ENCODE measurements at places on chromosomes 4 and X.

GRCh38 chr4:125739760-125740159 is 425.0 kb downstream of the FAT4 start:
- DNase-seq = no peak

- DNase-seq = peak; percentile 81
Observed at GRCh38 chr4:118835571-118836300, at the start of gene SEC24D. Gene SEC24D, minus strand, starts transcription at chr4:118836126. Its CDS starts 2,430 bp downstream, at chr4:118833696.

- DNase-seq = no peak
Observed at GRCh38 chrX:19674041-19674789, 158.9 kb upstream of the MAP3K15 start.

- DNase-seq = no peak
Observed at GRCh38 chrX:149720021-149720689, 8.3 kb downstream of the MAGEA11 start.

DNA sequence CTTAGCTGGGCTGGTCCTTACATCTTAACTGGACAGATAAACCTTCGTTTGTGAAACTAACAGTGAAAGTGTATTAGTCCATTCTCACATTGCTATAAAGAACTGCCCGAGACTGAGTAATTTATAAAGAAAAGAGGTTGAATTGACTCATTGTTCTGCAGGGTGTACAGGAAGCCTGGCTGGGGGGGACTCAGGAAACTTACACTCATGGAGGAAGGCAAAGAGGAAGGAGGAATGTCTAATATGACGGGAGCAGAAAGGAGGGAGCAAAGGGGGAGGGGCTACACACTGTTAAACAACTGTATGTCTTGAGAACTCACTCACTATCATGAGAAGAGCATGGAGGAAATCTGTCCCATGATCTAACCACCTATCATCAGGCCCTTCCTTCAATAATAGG is 1566.5 kb upstream of the PCDH7 start:
- no peak for DNase-seq

- DNase-seq = no peak
Observed at GRCh38 chrX:154373340-154374306, 811 bp downstream of the FLNA start.

DNA sequence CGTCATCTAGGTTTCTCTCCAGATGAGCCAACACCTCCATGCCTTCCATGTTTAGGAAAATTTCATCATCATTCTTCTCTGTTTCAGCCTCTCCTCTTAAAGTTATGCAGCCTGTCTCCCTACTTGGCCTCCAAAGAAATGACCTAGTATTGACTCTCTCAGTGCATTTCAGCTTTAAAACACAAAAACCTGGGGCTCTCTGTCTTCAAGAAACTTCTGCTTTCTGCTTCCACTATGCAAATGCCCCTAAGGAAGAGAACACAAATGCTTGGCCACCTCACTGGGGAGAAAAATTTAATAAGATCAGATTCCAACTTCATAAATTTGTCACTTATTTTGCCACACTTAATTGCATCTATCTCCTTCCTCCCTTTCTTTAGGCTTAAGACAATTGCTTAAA is 93.3 kb downstream of the GPRIN3 start:
- no peak for DNase-seq

GRCh38 chr4:168864821-168865541 is 145.1 kb downstream of the CBR4 start:
- DNase-seq = no peak

- no peak for DNase-seq
Observed at GRCh38 chrX:26160301-26160700, at the start of gene MAGEB6B. Gene MAGEB6B, plus strand, starts transcription at chrX:26160601. Its CDS starts 0 bp downstream, at chrX:26160601.

- no peak for DNase-seq
Observed at GRCh38 chrX:20217906-20218305, 48.8 kb downstream of the RPS6KA3 start.

DNA sequence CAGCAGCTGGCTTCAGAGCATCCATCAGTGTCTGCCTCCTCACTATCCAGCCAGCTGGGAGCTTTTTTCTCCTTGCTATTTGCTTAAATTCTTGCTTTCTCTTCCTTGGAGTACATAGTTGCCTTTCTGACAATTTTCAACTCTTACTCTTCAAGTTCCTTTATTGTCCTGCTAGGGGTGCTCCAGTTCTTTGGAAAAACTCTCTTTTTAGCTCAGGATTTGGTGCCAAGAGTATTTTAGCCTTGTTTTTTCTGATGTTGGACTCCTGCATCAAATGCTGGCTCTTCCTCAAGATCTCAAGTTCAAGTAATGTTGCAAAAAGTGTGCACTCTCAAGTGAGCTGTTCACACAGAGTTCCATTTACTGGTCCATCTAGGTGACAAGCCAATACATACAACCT is 126.4 kb downstream of the KDR start:
- DNase-seq = no peak

DNA sequence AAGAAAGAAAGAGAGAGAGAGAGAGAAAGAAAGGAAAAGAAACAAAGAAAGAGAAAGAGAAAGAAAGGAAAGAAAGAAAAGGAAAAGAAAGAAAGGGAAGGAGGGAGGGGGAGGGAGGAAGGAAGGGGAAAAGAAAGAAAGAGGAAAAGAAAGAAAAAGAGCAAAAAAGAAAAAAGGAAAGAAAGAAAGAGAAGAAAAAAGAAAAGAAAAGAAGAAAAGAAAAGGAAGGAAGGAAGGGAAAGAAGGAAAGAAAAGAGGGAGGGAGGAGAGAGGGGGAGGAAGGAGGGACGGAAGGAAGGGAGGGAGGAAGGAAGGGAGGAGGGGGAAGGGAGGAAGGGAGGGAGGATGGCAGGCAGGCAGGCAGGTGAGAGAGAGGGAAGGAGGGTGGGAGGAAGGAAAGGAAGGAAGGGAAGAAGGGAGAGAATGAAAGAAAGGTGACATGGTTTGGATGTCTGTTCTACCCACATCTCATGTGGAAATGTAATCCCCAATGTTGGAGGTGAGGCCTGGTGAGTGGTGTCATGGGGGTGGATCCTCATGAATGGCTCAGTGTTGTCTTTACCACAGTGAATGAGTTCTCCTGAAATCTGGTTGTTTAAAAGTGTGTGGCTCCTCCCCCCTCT is 83.0 kb upstream of the DCLK2 start:
- no peak for DNase-seq

DNA sequence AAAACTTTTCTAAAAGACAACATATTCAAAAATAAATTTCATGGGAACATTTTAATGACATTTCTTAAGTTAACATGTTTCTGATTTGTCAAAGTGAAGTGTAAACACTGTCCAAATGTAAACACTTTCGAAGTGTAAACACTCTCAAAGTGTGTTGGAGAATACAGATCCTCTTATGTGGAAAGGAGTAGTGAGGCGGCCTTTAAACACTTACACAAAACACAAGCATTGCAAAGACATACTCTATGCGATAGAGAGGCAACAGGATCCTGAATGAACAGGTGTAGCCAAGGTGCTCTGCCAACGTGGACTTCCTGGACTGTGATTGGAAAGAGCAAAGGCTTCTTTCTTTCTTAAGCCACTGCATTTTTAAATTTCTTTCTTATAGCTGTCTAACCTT is 62.7 kb upstream of the PGM2 start:
- DNase-seq = no peak

DNA sequence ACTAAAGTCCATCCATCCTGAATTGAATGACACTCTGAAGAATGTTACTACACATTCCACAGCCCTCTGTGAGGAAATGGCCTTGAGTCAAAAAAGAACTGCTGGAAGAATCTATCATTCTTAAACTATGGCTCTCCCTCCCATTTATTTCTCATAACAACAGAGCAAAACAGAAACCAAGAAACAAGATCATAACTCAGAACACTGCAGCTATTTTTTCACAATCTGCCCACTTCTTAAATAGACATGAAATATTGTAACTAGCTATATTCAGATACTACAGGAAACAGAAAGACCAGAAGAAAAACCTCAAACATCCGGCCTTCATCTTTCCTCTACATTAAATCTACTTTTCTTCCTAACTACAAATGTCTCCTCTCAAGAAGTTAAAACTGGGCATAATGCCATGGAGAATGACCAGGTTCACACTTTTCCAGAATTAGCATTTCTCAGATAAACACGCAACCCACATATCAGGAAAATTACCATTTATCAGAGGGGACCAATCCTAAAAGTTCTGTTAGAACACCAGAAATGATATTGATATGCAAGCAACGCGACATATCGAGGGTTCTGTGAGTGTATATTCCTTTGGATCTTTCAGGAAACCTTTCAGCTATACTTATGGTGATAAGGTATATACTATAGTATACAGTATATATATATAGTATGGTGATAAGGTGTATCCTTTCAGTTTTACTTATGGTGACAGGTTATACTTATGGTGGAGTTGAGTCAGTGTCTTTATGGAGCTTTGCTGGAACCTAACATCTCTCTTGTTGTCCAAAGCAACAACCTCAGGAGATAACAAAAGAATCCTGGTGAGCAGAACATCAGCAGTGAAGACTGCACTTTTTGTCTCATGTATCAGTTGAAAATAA is 60.4 kb upstream of the IRF2 start:
- DNase-seq = peak; percentile 58

DNA sequence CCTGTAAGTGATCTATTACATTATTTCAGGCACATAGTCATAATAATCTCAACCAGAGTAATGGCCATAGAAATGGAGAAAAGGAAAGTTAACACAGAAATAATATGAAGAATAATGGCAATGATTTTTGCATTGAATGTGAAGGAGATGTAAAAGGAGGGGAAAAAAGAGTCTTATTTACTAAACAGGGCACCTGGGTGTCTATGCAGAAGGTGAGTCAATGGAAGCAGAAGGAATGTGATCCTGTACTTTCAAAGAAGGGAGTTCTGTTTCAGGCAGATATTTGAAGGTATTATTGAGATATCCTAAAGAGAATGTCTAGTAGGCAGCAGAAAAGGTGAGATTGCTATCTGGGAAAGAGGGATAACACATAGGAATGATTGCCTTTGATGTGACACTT is 279.9 kb downstream of the INPP4B start:
- no peak for DNase-seq

DNA sequence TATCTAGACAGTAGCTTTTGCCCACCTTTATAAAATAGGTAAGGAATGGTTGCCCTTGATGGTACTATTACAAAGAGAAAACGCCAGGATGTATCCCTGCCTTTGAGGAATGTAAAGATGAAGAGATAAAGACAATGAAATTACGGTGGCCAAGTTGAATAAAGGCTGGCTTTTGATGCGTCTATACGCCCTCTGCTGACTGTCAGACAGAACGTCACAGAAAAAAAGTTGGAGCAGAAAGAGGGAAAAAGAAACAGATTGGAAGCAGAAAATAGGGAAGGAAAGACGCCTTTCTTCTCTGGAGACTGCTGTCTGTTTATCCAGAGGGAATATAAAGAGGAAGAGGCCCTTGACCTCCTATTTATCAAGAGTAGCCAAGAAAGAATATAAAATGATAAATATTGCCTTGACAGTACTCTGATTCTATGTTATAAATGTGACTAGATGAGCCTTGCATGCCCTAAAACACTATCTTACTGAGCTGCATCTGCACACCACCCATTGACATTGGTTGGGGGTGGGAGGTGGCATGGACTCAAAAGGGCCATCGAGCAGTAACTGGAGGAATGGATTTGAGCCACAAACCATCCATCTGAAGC is 30.6 kb downstream of the PCDH19 start:
- DNase-seq = peak; percentile 8

GRCh38 chr4:183241721-183242151 is 78.3 kb downstream of the CLDN22 start:
- DNase-seq = no peak

GRCh38 chr4:6916069-6916586 is 6.5 kb downstream of the TBC1D14 start:
- DNase-seq = no peak

- DNase-seq = no peak
Observed at GRCh38 chr4:145861336-145862318, 77.0 kb downstream of the ZNF827 start.

DNA sequence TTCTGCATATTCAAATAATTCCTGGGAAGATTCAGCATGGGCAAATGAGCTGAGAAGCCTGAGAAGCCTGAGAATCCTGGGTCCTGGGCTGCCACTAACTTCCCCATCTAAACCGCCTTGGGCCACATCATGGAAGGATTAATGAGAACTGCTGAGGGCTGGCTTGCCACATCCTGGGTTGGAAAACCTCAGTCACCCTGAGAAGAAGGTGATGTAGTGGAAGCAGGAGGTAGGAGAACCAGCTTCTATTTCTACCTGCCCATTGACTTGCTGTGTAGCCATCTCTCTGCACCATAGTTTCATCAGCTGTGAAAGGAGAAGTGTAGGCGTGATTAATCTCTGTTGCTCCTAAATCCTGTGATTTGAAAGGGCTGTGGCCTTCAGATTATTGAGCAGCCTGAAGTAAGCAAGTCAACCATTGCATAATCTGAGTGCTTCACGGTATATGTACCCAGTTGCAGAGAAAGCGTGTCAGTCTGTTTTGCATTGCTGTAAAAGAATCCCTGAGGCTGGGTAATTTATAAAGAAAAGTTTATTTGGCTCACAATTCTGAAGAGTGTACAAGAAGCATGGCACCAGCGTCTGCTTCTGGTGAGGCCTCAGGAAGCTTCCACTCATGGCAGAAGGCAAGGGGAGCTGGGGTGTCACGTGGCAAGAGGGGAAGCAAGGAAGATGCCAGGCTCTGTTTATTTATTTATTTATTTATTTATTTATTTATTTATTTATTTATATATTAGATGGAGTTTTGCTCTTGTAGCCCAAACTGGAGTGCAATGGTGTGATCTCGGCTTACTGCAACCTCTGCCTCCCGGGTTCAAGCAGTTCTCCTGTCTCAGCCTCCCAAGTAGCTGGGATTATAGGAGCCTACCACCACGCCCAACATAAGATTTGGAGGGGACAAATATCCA is 140.9 kb upstream of the ATP6AP2 start:
- no peak for DNase-seq

- DNase-seq = no peak
Observed at GRCh38 chr4:125121581-125121980, 193.2 kb upstream of the FAT4 start.

DNA sequence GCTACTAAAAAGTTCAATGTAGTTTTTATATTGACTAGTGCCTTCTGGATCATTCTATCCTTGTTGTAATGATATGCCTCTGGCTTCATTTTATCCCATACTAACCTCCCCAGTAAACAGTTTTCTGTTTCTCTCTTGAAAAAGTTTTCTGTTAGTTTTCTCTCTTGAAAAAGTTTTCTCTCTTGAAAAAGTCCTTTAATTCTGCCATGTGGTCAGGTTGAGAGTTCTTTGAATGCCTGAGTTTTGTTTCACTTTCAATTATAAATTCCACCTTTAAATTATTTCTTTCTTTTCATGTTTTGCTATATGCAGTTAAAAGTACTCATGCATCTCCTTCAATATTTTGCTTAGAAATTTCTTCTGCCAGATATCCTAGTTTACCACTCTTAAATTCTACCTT is 1139.6 kb downstream of the STPG2 start:
- DNase-seq = no peak

DNA sequence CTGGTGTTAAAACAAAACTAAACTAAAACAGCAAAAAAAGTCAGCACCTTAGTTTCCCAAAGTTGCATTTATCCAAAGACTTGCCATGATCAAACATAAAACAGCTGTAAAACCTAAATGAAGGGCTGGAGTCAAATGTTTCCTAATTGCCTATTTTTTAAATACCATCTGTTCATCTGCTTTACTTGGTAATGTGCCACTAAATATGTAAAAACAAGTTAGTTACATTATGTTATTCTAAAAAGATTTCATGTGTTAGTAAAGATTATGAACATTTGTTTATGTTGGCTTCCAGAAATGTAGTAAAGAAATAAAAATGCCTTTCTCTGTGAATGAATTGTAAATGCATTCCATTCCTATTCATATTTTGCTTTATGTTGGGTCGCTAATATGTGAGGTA is 977.8 kb downstream of the FSTL5 start:
- DNase-seq = no peak

Measured in central memory CD4-positive, alpha-beta T cell (primary cell).